Panc1 (cell line): ENCODE measurements at places on chromosomes 4 and X.
A peak's percentile ranks its signal among the peaks of the same experiment; 100 is the strongest.

- no peak for DNase-seq
These were observed 51.5 kb upstream of the ETNPPL start for GRCh38 chr4:108814326-108814725.

DNA sequence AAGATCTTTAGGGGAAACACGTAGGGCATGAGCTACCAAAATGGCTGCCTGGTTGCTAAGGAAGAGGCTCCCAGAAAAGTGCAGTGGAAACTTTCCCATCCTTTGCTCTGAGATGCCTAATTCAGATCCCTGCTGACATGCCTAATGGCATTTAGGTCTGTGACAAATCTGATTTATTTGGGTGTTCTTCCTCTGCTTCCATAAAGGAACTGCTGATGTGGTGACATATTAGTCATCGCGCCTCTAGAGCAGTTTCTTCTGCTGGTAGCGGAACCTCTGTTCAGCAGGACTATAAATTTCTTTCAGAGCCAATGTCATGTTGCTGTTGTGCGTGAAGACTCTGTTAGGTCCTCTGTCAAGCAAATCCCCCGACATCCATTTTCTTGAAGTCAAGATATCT lies 310.0 kb downstream of the PDHA2 start:
- no peak for DNase-seq

DNA sequence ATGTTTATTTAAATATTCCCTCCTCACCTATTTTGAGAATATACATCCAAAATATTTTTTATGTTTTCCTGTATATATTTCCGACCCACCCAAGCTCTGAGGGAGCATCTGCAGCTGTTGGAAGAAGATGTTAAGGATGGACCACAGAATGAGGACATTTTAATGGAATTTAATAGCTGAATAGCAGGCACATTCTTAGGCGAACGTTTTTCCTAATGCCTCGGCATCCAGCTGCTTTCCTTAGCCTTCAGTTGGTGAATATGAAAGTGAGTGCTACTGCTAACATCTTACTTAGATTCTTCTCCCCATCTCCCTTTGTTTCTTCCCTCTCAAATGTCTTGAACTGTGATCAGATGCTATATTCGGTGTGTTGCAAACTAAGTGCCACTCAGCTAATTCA lies 158.0 kb upstream of the CTSO start:
- DNase-seq, result no peak

- no peak for DNase-seq
These were observed 2.0 kb downstream of the PGK1 start for GRCh38 chrX:78105944-78106650.

GRCh38 chr4:155143512-155143911 lies 64.9 kb upstream of the NPY2R start:
- DNase-seq, result no peak

GRCh38 chrX:125757794-125758564 lies 408.1 kb downstream of the DCAF12L2 start:
- DNase-seq, result no peak

DNA sequence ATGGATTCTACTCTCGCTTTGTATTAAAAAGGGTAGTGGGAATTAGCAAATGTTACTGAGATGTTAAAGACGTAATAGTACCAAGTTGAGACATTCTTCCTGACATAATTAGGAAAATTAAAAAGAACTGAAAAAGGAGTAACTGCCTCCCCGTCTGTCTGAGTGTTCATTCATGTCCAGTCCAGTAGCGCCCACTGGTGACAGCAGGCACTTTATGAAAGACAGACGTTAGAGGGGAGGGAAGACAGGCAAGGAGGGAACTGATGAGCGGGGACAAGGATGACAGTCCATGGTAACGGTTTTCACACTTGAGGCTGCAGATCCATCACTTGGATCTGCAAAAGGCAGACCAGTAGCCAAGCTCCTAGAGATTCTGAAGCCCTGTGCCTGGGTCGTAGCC lies 326.7 kb downstream of the STK32B start:
- DNase-seq, result no peak

- DNase-seq, result no peak
These were observed 40.7 kb upstream of the FAM9A start for GRCh38 chrX:8841911-8842310.

DNA sequence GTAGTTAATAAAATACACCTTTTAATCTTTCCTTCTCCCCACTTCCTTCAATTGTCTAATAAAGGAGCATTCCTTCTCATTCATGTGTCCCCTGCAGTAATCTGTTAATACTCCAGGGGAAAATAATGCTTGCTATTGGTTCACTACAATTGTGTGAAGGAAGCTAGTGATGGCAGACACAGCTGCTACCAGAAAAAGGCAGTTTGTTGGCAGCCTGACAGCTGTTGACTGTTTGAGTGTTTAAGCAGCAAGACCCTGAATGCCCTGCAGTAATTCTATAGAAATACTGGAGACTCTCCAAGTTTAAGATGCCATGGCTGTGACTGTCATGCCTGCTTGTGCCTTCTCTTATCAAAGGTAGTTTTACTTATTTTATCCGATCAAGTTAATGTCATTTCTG lies 359.5 kb downstream of the C4orf33 start:
- DNase-seq, result no peak

GRCh38 chr4:134343656-134344055 lies 142.1 kb upstream of the PABPC4L start:
- no peak for DNase-seq

DNA sequence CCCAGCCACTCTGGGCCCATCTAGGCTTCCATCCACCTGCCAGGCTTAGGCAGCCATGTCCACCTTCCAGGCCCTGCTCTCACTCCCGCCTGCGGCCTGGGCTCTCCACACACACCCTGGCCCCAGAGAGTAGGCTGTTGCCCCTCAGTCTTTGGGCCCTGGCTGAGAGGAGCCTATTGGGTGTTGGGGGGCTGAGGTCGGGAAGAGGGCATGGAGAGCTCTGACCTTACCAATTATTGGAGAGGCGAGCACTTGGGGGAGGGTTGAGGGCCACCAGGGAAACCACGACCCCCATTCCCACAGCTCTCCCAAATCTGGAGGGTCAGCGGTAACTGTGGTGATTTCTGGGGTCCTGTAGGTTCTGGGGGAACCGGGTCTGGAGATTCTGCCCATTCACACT lies 38.2 kb downstream of the HTRA3 start:
- DNase-seq, result no peak

- peak; percentile 33 for DNase-seq
These were observed 126.1 kb downstream of the AFF1 start for GRCh38 chr4:87060957-87061356.

- no peak for DNase-seq
These were observed 6.0 kb downstream of the RASGEF1B start for GRCh38 chr4:81465406-81466340.

DNA sequence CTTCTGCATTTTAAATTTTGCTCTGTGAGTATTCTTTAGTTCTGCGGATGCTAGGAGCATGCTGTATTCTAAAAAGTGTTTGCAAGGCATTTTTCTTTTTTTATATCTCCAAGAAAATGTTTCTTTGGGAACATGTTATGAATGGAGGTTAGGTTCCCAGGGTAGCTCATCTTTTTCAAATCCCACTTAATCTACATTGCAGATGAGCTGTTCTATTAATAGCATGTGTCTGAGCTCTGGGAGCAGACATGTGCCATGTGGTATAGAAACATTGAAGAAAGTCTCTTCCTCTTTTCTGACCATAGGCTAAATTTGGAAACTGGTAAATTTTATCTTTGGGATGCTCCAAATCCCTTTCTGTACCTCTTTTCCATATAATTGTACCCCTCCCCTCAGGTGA lies 23.2 kb downstream of the DIAPH2 start:
- DNase-seq, result no peak

DNA sequence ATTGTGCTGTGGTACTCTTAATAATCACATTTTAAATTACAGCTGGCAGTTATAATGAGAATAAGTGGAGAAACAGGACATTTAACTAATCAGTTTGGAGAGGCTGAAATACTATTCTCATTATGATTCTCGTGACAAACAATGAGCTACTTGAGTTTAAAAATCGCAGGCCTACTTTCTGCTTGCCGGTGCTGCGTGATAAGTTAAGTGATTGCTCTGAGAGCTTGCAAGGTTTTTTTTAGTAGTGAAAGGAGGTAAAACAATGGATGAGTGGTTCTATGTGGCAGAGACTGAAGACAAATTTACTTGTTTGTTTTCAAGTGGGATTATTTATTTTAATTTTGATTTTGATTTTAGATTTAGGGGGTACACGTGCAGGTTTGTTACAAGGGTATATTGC lies 114.0 kb downstream of the RAPGEF2 start:
- DNase-seq, result no peak
